ENCODE measurements at places on chromosomes 5 and 9.

- no peak for DNase-seq
Measured at GRCh38 chr5:178360222-178360925, 127.8 kb upstream of the PHYKPL start.

DNA sequence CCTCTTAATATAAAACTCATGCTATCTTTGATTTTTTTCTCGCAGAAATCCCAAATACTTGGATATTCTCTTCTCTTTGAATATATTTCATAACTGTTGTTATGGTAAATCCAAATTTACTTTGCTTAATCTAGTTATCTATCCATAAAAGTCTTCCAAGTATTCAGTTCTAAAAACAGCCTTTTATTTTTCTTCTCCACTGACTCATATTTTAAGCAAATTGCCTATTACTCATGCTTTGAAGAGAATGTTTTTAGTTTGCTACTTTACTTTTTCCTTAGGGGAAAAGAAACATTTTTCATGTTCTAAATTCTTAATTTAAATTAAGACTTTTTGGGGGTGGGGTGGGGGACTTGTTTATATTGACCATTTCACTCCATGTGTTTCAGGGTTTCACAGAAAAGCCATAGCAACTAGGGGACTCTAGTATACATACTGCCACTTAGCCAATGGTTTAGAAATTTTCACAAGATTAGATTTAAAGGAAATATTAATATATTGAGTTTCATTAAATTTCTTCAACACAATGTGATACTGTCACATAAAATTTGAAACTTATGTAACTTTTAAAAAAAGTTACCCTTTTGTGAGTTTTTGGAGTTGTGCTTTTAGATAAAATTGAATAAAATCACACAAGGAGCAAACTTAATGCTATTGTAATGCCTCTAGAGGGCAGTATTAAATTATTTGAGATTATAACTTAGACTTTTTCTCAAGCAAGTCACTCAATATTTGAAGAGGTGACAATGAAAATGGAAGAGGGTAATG lies 545.8 kb upstream of the ARRDC3 start:
- DNase-seq = no peak

GRCh38 chr5:6909901-6910300 lies 196.7 kb downstream of the TENT4A start:
- DNase-seq = no peak

DNA sequence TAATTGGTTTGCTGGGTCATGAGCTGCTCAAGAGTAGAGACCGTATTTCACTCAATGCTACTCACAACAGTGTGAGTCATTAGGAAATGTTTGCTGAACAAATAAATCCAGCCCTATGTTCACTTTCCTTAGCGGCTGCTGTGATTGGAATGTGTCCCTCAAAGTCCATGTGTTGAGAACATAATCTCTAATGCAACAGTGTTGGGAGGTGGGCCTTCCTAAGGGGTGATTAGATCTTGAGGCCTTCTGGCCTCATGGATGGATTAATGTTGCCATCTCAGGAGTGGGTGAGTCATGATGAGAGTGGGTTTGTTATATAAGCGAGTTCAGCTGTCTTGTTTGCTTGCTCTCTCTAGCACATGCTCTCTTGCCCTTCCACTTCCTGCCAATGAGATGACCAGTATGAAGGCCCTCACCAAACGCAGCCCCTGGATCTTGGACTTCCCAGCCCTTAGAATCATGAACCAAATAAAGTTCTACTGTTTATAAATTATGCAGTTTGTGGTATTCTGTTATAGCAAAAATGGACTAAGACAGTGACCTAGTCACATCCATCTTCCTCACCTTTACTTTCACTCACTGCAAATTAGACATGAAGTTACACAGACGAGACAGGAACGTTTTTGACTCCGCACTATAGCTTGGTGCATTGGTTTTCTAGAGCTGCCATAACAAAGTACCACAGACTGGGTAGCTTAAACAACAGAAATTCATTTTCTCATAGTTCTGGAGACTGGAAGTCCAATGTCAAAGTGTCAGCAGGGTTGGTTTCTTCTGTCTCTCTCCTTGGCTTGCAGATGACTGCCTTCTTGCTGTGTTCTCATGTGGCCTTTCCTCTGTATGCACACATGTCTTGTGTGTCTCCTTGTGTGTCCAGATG lies 50.9 kb upstream of the FAM169A start:
- DNase-seq = no peak

DNA sequence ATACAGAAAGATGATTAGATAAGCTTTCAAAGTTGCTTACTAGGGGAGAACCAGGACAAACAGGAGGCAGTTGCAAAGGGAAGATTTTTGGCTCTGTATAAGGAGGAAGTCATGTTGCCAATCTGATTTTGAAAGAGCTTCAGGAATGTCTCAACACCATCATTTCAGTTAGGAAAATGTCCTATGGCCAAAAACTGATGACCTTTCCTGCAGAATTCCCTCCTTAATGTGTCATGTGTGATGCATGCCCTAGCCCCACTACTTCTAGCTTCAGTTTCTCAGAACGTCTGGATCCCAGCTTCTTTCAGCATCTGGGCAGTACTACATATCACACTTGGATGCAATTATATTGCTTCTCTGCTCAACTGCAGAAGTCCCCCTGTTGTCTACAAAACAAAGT lies 211.5 kb upstream of the NREP start:
- no peak for DNase-seq
